ENCODE measurements at places on chromosomes 1 and 21.
A peak's percentile ranks its signal among the peaks of the same experiment; 100 is the strongest.

- DNase-seq, result no peak
Measured at GRCh38 chr1:75643460-75643859, 32.5 kb upstream of the SLC44A5 start.

DNA sequence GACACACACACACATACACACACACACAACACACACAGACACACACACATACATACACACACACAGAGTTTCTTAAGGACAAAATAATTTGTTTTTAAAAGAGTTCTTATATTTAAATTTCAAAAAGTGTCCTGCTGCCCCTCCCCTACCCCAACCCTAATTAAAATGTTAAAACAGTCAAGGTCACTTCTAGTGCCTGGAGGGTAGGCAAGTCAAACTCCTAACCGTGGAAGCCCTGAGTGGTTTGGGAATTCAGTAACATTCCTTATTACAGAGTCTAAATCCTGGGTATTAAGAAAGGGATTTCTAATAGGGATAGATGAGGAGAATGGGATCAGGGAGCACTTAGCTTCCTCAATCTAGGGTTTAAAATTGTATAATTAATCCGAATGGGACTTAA, 403.6 kb upstream of the NFIA start:
- DNase-seq, result no peak

DNA sequence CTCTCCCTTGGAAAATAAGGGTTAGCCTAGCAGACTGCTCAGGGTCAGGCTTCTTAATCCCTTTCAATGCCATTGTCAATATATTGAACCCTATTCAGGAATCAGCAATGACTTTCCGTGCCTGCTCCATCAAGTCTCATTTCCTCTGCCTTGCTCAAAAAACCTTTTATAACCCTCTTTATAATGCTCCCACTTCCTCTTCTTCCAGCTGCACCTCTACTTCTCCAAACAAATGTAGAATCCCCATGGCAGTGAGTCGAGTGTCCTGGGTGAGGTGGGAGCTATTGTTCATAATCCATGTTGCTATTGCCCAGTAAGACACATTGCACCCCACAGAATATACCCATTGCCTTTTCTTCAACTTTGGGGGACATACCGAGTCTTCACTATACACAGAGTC, 58.6 kb downstream of the OLIG1 start:
- DNase-seq, result no peak

GRCh38 chr1:116508984-116509980, 61.5 kb downstream of the CD58 start:
- no peak for DNase-seq

- DNase-seq, result peak; percentile 30
Measured at GRCh38 chr1:200139661-200140250, 112.2 kb downstream of the NR5A2 start.

- DNase-seq, result peak; percentile 77
Measured at GRCh38 chr1:149917571-149918144, at the start of gene SV2A. SV2A (minus strand) TSS chr1:149917844; CDS start chr1:149913840, 4,004 bp downstream.

- DNase-seq, result no peak
Measured at GRCh38 chr1:151935154-151935553, 25.8 kb upstream of the THEM4 start.

- DNase-seq, result no peak
Measured at GRCh38 chr1:245211035-245211749, 56.4 kb downstream of the KIF26B start.

DNA sequence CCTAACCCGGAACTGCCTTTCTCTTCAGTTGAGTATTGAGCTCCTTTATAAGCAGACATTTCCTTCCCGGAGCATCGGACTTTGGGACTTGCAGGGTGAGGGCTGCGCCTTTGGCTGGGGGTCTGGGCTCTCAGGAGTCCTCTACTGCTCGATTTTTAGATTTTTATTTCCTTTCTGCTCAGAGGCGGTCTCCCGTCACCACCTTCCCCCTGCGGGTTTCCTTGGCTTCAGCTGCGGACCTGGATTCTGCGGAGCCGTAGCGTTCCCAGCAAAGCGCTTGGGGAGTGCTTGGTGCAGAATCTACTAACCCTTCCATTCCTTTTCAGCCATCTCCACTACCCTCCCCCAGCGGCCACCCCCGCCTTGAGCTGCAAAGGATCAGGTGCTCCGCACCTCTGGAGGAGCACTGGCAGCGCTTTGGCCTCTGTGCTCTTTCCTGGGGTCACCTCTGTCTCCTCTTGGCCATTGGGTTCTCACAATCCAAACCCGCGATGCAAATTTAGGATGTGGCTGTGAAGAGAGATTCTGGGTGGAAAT, 3.7 kb downstream of the OLIG2 start:
- DNase-seq, result no peak

DNA sequence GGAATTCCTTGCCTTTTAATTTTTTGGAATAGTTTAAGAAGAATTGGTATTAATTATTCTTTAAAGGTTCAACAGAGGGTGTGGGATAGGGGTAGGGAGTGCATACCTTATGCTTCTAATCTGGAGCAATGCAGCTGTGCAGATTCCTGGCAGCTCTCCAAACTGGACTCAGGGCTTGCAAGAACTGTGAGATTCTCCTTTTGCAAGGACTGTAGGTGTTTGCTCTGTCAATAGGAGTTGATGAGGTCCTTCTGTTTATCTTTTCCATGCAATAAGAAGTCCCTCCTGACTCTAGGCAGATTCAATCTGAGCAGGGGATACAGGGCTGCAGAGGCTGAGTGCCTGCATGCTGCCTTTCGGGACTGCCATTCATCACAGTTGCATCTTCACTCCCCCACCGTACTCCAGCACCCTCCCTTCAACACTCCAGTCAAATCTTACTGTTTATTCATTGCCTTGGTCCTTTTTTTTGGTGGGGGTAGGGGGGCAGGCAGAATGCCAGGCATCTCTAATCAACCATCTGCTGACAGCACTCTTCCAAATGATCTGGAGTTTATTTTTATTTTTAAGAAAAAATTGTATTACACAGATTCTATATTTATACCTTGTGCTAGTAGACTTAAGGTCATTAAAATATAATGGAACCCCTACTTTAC, 122.3 kb downstream of the DISC1 start:
- no peak for DNase-seq

- no peak for DNase-seq
Measured at GRCh38 chr1:116538544-116538943, 32.3 kb downstream of the CD58 start.

GRCh38 chr1:55589671-55590297, 374.6 kb upstream of the USP24 start:
- no peak for DNase-seq

DNA sequence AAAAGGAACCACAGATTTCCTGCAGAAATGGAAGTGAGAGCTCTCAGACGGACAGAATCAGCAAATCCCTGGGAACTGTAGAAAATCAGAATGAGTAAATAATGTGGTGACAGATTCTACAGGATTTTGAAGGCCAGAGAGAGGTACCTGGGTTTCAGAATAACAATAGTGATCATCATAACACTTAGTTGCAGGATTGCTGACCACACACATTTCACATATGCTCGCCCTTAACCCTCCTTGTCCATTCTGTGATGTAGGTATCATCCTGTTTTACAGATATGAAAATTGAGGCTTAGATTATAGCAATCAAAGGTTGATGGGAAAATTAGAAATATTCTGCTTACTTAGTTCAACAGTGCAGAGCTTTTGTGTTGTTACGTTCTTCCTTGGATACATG, 97.9 kb upstream of the HOOK1 start:
- no peak for DNase-seq

DNA sequence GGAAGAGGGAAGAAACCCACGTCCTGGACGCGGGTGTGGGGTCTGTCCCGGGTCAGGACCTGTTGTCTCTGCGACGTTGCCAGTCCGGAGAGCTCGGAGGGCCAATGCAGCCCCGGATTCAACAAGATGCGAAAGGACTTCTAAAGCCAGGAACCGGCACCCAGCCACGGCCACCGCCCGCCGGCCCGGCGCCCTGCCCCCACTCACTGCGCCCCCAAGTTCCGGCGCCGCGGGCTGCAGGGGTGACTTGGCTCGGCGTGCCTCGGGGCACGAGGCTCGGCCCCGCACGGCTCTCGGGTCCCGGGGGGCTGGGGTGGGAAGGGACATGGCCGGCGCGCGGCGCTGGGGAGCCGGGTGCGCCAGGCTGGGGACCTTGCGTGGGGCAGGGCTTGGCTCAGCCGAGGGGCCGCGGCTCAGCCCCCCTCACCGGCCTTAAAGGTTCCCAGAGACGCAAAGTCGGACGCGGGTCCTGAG, 51.8 kb upstream of the H6PD start:
- peak; percentile 17 for DNase-seq

GRCh38 chr1:3217181-3217641, 148.2 kb downstream of the PRDM16 start:
- DNase-seq, result no peak

DNA sequence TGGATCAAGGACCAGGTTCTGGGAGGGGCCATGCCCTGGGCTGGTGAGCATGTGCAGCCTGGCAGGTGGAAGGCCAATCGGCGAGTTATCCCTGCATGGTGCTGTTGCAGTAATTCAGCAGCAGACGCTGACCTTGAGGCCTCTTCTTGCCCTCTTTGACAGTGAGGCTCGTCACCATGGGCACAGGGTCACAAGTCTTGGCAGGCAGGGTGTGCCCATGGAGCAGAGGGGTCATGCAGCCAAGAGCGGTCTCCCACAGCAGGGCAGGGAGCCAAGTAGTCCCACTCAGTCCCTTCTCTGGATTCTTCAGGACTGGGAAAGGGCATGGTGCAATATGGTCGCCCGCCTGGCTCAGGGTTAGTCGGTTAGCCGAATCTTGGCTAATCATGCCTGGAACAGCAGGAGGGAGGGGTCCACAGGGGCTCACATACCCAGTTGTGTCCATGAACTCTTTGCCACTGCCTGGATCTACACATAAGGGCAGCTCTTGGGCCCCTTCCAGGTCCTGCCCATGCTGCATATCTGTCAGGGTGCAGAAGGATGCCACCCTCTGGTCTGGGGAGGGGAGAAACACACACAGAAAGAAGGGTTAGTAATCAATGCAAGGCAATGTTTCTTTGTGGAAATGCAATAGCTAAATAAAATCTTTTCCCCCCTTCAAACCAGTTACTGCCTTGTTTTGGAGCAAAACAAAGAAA, 226.8 kb downstream of the SIPA1L2 start:
- no peak for DNase-seq

GRCh38 chr1:50977575-50978143, 7.6 kb downstream of the CDKN2C start:
- no peak for DNase-seq
